ENCODE measurements at places on chromosomes 2 and 18.
A peak's percentile ranks its signal among the peaks of the same experiment; 100 is the strongest.

DNA sequence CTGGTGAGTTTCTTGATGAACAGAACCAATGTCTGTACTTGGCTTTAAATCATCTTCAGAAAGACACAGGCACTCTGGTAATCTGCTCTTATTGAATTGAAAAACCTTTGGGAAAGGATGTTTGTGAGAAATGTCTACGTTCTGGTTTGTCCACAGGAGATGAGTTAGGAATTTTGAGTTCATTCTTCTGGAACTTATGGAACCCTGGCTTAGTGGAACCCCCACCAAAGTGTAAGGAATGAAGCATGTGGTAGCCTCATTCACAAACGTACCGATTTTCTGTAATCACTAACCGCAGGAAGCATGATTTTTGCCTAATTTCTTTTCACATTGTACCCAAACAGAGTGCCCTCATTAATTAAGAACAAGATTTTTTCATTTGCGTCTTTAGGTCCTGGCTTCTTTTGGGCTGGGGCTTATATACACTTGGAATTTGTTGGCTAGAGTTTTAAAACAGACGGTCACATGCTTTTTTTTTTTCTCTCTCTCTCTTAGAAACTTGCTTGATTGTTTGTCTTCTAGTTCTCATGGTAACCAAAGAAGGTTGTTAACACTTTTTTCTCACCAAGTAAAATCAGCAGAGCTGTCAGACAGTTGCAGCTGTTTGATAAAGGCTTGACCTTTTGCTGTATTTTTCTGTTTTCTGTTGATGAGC lies 314.1 kb upstream of the THUMPD2 start:
- no peak for DNase-seq

GRCh38 chr2:111665551-111666116 lies 218.4 kb downstream of the ANAPC1 start:
- DNase-seq, result no peak

DNA sequence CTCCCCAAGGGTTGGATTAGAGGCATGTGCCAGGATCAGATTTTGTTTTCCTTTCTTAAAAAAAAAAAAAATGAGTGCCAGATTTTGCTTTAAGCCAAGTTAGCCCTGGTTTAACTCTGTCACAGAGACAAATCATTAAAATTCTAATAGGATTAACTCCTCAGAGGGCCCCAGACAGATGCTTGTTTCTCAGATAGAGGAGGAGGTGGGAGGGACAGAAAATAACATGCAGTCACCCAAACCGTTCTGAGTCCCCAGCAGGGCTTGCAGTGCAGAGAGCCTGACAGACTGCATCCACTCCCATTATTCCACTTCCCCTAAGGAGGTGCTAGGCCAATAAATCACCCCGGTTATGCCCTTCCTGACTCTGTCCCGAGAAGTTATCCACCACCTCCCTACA lies 6.3 kb upstream of the PROKR1 start:
- no peak for DNase-seq

DNA sequence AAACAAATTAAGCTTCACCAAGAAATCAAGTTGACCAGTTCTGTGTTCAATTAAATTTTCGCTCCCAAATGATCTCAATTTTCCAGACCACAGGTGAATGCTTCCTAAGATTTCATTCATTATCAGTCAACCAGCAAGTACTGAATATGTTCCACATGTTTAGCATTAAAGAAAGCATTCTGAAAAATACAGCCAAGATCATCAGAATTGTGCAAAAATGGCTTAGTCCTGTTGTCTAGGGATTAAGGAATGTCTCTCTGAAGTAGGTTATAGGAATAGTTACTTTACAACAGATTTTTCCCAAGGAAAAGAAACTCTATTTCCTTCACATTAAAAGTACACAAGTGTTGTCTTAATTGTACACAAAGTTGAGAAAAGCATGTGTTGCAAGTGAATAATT lies 69.2 kb downstream of the NRXN1 start:
- DNase-seq, result no peak

DNA sequence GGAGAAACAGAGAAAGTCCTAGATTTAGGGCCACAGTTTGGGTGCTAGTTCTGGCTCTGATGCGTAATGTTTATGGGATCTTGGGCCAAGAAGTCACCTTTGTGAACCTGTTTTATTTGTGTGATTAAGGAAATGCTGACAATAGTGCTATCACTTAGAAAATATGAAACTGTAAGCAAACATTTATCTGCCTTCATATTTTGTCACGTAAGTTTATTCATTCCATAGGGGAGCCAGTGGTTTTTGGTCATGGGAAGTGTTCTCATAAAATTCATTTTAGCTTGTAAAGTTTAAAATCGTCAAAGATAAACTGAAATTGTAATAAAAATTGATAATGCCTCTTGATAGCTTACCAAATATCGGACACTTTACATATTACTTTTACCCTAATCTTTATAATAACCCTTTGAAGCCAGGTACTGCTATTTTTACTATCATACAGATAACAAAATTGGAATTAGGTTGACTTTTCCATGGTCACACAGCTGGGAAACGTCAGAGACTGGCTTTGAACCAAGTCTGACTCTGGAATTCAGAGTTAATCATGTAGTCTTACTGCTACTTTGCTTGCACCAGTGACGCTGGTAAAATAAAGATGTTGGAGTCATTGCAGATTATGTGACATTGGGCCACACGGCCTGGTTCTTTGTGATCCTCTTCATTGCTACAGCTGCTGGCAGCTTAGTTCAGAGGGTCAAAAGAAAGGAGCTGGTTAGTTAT lies 99.7 kb downstream of the ICA1L start:
- no peak for DNase-seq

GRCh38 chr2:10404324-10405143 lies 43.6 kb downstream of the ODC1 start:
- DNase-seq, result no peak

DNA sequence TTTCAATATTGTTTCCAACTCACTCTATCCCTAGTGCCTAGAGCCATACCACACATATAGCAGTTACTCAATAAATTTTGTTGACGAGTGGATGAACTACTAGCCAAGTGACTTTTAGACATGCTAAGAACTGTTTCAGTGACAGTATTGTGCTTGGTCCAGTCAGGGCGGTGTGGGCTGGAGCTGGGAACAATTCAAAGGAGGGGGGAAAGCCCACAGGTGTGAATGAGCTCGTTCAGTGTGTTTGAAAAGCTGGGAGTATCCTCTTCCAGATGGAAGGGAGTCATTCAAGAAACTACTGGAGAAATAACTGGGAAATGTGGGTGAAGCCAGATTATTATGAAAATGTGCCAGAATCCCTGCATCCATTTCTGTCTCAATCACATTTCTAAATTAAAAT lies 1.7 kb upstream of the SERPINE2 start:
- no peak for DNase-seq

DNA sequence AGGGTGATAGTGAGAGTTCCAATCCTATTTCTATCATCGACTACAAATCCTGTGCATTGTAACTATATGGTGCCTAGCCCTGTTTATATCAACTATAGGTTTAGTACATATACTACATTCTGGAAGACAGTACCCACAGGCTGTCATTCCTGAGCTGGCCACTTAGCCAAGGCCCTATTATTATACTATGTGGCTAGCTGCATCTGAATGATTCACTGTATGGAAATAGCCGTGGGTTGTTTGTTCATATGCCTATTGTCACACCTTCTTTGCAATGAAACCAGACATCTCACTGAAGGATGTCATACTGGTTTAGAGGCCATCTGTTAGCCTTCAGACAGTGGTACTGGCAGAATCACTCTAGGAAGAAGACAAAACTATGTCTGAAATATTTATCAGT lies 62.3 kb upstream of the FSIP2 start:
- DNase-seq, result no peak

- no peak for DNase-seq
These were observed 112.6 kb downstream of the GAREM1 start for GRCh38 chr18:32358075-32358474.

DNA sequence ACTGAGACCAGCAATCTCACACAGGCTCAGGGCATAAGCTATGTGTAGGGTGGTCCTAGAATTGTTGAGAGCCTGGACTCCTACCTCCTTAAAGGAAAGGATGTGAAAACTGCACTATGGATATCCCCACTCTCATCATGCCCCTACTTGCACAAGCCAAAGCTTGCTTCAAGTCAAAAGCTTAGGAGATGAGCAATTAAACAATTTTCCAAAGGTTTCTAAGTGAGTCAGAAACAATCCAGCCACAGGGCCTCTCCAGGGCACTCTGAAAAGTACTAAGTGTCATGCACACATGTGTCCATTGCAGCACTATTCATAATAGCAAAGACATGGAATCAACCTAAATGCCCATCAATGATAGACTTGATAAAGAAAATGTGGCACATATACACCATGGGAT lies 215.4 kb downstream of the AFF3 start:
- DNase-seq, result no peak

DNA sequence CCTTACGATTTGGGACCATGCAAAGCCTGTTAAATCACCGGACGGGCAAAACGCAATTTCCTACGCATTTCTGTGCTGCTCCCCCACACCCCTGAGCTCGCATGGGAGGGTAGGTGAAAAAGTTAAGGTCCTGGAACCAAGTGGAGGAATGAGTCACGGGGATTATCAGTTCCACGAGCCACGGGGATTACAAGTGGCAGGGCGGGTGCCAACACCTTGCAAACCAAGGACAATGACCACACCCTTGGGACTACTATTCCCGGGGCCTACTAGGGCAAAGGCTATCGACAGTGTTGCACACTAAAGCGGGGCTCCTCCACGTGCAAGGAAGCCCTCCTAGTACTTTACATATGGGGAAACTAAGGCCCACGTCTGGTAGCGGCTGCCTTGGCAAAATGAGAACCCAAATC lies 447 bp downstream of the RETSAT start:
- peak; percentile 8 for DNase-seq

DNA sequence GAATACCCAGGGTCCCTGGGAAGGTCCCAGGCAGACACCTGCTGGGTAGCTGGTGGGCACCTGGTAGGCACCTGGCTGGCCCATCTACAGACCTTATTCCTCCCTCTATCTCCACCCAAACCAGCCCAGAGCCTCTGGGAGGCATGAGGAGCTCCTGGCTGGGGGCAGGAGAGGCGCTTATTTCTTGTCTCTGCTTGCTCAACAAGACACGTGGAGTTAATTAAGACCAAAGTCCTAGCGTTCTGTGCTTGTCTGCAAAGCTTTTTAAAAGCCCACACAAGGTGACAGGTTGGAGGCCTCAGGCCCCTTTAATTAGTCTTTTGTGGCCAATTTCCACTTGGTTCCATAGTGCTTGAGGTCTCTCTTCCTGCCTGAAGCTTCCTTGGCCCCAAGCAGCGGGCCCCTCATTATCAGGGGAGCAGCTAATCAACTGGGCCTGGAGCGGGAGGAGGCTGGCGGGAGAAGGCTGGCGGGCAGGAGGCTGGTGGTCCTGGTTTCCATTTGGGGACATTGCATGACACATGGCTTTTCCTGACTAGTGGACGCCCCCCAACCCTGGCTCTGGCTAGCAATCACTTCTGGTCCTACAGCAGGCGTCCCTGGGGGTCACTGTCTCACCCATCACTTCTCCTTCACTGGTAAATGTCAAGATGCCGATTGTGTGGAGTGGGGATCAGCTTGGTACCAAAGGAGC lies 65.4 kb upstream of the HDAC4 start:
- no peak for DNase-seq

DNA sequence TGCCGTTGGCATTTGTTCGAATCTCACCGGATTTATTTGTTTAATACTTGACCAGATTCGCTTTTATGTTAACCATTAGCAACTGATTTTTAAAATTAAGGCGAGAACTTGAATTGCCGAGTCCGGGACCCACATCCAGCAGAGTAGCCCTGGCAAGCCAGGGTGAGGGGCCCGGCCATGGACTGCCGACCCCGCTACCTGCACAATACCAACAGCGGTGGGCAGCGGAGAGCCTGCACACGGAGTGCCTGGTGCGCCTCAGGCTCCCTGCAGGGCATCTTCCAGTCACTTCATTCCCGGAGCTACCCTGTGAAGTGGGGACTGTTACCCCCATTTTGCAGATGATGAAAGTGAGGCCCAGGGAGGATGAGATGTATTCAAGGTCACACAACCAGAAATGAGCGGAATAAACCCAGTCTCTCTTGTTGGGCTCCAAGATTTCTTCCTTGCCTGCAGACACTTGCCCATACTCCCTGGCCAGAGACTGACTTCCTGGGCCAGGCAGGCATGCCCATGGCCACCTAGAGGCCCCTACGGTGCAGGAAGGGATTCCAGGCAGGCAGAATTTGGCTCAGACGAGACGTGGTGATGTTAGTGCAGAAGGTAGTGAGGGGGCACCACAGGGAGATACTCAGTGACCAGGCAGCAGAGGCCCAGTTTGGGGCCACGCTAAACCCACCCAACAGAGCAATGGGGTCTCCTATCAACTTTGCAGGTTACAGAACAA lies 2.9 kb downstream of the FBLN7 start:
- no peak for DNase-seq

GRCh38 chr2:3741396-3741795 lies 38.0 kb downstream of the DCDC2C start:
- DNase-seq, result no peak

DNA sequence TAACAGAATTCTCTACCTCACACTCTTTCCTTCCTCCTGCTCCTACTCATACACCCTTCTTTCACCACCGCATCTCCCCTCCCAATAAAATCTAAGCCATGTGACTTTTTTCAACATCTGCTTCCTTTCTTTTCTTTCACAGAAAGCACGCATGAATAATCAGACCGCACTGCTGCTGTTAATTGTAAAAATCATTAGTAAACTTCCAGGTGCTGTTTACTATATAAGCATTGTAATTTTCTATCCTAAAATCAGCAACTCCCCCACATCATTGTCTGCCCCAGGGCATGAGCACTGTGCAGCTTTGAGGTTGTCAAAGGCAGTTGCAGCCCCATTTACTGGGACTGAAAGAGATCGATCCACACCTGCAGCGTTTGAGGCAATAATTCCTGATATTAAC lies 782.6 kb upstream of the ID2 start:
- peak; percentile 64 for DNase-seq

DNA sequence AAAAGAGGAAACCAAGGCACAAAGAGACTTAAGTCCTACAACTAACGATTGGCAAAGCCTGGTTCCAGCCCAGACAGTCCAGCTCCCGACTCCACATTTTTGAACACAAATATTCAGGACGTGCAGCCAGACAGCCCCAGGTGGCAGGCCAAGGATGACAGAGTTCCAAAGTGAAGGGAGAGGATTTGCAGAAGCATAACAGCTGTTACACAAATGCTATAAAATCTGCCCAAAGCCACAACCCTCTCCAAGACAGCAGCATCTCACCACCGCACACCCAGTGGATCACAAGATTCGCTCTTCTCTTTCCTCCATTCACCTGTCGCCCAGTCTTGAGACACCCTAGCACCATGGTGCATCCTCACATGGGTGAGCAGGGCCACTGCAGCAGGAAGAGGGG lies 227.1 kb upstream of the ID2 start:
- DNase-seq, result no peak

- DNase-seq, result no peak
These were observed 136.0 kb downstream of the ZNF804A start for GRCh38 chr2:184734338-184734737.

DNA sequence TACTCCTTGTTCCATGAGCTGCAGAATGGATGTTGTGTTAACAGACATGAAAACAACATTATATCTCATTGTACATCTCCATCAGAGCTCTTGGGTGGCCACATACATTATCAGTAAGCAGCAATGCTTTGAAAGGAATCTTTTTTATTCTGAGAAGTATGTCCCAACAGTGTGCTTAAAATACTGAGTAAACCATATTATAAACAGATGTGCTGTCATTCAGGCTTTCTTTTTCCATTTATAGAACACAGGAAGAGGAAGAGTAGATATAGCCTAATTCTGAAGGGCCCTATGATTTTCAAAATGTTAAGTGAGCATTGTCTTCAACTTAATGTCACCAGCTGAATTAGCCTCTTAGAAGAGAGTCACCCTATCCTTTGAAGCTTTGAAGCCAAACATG lies 44.3 kb upstream of the CABYR start:
- DNase-seq, result no peak

- DNase-seq, result peak; percentile 23
These were observed 58.1 kb downstream of the MYO3B start for GRCh38 chr2:170235860-170236679.

- no peak for DNase-seq
These were observed 1067.4 kb upstream of the DDX18 start for GRCh38 chr2:116747103-116747502.

All from AML-193 (cell line).